ENCODE measurements at places on chromosomes 16 and 17.

- no peak overlapping the region for H3K4me3 ChIP-seq
- DNase-seq, result no peak
- H3K36me3 ChIP-seq, result no peaks in the 10 kb centered on the region
- H3K27me3 ChIP-seq, result no peaks in the 10 kb centered on the region
These were observed 168.5 kb downstream of the KATNIP start for GRCh38 chr16:27718201-27719105.

DNA sequence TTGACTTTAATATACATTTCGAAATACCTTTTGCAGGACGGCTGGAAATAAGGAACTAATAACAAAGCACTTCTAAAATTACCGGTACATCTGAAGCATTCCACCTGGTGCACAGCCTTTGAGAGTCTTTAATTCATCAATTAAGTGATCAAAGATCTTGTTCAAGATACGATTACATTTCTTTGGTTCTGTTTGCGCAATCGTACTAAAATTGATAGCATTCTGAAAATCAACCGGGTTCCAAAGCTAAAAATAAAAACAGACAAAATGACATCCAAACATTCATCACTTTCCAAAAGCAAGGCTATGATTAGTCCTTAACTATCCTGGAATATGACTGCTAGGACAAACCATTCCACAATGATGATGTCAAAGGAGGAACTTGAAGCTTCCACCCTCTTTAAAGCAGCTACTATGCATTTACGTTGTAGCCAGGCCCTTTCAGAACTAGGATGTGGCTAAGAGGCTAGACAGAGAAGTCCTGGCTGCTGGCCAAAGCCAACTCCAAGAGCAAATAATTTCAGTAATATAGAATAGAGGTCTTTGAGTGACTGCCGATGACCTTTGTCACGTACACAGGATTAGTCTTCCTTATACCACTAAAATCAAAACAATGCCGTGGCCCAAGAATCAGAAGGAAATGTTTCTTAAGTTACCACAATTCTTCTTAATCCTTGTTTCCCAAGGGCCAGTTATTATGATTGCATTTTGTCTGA is 299.8 kb upstream of the PSMD7 start:
- no peak overlapping the region for H3K4me3 ChIP-seq
- DNase-seq, result no peak
- H3K36me3 ChIP-seq, result no peaks in the 10 kb centered on the region
- H3K4me1 ChIP-seq, result no peaks in the 10 kb centered on the region

- no peaks in the 10 kb centered on the region for H3K36me3 ChIP-seq
- no peak overlapping the region for H3K27ac ChIP-seq
- H3K4me3 ChIP-seq, result no peak overlapping the region
These were observed 195.3 kb upstream of the RPL38 start for GRCh38 chr17:74008196-74008595.

- no peak overlapping the region for H3K4me3 ChIP-seq
- no peaks in the 10 kb centered on the region for H3K27me3 ChIP-seq
- H3K27ac ChIP-seq, result no peak overlapping the region
- H3K4me1 ChIP-seq, result no peaks in the 10 kb centered on the region
- peak; percentile 37 for DNase-seq
These were observed 17.8 kb downstream of the TSPOAP1 start for GRCh38 chr17:58310511-58311428.

DNA sequence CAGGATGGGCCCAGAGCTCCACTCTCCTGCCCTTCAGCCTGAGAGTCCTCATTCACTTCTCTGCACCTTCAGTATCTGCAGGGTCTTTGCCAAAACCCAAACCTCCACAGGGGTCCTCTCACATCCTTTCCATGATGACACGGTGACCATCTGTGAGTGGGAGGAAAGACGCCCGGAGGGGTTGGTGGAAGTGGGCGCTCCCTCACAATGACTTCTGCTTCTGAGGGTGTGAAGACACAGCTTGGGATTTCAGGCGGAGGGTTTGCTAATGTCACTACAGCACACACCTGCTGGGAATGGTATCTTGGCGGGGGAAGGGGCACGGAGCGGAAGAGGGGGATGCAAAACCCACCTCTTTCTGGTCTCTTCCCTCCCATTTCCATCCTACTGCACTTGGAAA is 115.1 kb upstream of the SDK2 start:
- no peaks in the 10 kb centered on the region for H3K4me1 ChIP-seq
- H3K36me3 ChIP-seq, result no peaks in the 10 kb centered on the region
- DNase-seq, result no peak
- no peak overlapping the region for H3K4me3 ChIP-seq
- no peak overlapping the region for H3K27ac ChIP-seq

GRCh38 chr17:81859906-81860755 is at the start of gene P4HB:
TSS of gene P4HB (minus strand) at chr17:81860535. CDS start at chr17:81860471, 64 bp downstream.
- DNase-seq, result peak; percentile 57
- H3K27me3 ChIP-seq, result no peaks in the 10 kb centered on the region
- H3K27ac ChIP-seq, result peak within 1 kb of the TSS; percentile 94

DNA sequence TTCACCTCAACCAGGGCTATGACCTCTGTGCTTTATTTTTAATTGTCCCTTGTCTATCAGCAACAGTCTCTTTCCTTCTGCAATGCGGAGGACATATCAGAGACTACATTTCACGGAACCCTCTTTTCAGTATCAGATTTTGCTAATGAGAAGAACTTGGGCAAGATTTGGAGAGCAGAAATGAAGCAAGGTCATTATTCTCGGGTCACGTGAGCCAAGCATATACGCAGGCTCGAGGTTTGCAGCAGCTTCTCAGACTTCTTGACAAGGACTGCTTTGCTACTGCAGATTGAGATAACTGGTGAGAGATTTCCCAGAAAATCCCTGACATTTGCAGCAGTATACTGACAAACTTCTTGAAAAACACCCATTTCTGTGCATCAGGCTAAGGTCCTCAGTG is 30.4 kb downstream of the ABCA10 start:
- no peaks in the 10 kb centered on the region for H3K36me3 ChIP-seq
- no peak for DNase-seq
- no peak overlapping the region for H3K27ac ChIP-seq
- no peaks in the 10 kb centered on the region for H3K4me1 ChIP-seq
- H3K27me3 ChIP-seq, result no peaks in the 10 kb centered on the region

All from activated CD8-positive, alpha-beta memory T cell treated with anti-CD3 and anti-CD28 coated beads, Interleukin-2, amount 10 ng/mL, durations not matched to agents 7 days and 5 days (primary cell).